T follicular helper cell (primary cell): ENCODE measurements at places on chromosomes 1 and 21.

GRCh38 chr1:84668185-84668584, 22.1 kb downstream of the SSX2IP start:
- no peak for DNase-seq

DNA sequence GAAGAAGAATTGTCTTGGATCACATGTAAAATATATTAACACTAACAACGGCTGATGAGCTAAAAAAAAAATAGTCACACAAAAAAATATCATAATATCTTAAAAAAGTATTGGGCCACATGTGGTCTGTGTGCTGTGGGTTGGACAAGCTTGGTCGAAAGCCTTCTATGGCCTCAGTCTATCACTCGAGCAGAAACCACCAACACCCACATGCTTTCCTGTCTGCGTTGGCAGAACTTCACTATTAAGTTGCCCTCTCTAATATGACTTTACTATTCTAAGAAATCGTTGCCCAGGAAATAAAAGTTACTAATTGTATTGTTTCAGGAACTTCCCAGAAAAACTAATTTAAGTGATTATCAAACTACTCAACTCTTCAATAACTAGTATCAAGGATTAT, 28.2 kb upstream of the ETS2 start:
- no peak for DNase-seq

- no peak for DNase-seq
Observed at GRCh38 chr1:65820983-65821382, 28.3 kb downstream of the PDE4B start.

DNA sequence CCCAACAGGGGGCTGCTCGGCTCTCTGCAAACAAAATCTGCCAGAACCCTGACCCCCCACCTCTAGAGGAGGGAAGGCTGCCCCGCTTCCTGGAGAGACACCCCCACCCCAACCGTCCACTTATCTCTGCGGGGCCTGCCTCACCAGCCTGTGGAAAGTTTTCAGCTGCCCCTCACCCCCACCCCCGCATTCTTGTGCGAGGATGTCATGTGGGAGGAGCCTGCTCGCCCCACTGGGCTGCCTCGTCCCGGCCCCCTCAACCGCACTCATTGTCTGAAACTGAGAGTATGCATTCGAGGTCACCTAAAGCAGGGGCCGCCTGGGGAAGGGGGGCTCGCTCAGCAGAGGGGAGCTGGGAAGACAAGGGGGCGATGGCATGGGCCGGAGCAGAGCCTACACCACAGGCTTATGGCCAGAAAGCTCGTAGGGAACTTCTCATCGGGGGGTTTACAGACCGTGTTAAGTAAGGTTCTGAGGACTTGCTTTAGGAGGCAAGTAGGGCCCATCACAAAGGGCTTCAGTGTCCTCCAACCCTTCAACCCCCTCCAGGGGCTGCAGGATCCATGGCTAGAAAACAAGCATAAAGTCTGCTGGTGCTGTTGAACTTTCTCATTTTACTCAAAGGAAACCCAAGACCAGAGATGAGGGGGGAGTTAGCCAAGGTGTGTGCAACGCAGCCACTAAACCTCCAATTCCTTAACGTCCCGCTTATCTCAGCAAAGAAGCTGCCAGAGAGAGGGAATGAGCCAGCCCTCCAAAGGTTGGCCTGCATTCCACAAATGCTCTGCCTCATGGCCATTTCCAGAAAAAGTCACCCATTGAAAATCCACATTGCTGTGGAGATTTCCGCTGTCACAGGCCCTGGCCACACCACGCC, 9.4 kb downstream of the EPHA2 start:
- no peak for DNase-seq

GRCh38 chr1:7479571-7479970, 291.5 kb upstream of the VAMP3 start:
- no peak for DNase-seq

DNA sequence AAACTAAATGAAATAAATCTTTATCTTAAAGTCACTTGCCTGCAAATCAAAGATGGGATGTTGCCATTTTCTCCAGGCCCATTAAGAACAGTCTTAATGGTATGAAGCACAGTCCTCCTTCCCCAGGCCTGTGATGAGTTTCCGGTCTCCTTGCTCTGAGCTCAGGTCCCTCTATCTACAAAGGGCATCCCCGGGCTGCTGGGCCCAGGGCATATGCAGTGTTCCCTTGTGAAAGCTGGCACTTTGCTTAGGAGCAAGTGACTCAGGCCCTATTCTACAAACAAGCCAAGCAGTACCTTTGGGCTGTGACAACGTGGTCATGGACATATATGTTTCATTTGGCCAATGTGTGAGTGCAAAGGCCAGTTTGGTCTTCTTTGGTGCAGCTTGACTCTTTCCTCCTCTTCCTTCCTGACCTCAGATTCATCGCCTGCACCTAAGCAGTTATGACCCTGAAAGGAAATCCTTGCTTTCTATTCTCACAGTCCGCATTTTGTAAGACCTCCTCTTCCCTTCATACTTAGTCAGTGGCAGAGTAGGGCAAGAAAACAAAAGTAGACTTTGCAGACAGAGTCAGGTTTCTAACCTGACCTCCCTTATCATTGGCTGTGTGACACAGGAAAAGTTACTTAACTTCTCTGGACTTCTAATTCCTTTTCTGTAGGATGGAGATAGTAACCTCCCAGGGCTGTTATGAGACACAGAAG, 109.5 kb downstream of the ERG start:
- DNase-seq, result no peak

DNA sequence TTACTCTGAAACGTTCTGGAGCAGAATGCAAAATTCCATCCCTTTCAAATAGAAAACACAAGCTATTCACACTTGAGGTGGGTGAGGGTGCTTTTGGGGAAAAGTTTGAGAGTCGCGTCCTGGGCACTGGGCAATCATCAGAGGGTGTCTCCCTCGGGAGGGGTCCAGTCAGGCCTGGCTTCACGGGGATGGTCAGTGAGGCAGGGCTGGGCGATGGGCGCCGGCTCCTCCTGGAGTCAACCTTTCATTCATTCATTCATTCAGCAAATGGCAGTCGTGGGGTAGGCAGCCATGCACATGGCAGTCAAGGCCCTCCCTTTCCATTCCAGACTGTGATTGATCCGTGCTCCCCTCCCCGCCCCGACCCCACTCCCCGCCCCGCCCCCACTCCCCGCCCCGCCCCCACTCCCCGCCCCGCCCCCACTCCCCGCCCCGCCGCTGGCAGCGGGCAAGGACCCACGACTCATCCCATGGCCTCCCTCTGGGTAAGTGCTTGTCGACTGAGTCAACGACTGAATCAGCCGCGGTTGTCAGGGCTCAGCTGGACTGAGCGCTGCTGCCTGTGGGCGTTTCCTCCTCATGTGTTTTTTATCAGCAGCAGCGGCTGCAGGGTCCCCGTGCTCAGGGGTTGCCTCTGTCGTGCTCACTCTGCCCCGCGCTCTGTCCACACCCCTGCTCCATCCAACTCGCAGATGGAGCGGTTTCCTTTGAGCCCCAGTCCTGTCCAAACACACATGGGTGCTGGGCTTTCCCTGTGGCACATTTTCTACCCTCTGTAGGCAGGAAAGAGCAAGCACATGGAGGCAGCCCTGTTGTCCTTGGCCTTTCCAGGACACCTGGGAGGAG, 12.5 kb upstream of the SPSB1 start:
- DNase-seq, result no peak

GRCh38 chr1:45796381-45796780, 7.0 kb upstream of the MAST2 start:
- no peak for DNase-seq

- DNase-seq, result no peak
Observed at GRCh38 chr21:43957128-43957571, 55.0 kb upstream of the TRAPPC10 start.

GRCh38 chr1:110672753-110673108, 2.0 kb downstream of the KCNA3 start:
- DNase-seq, result peak; percentile 27

GRCh38 chr21:23463365-23463764, 2143.9 kb downstream of the MRPL39 start:
- no peak for DNase-seq

DNA sequence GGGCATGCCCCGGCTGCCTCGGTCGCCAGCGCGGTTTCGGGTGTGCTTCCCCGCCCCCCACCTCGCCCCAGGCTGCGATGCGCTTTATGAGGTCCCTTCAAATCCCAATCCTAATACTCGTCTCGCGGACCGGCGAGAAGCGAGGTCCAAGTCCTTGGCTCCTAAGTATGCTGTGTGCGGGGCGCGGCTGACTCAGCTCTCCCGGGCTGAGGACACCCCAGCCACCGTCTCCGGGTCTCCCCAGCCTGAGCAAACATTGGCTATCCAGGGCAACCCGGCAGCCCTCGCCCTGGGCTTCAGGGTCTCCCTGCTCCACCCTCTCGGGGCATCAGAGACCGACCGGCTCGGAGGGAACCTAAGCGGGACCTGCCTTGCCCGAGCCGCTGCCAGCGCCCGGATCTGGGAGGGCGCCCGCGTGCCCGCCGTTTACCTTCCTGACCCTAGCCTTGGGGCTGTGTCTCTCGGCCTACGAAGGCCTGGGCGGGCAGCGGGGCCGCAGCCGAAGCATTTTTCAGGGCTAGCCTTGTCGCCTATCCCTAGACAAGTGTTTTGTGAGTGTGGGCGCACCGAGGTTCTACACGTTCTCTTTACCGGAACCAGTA, 1.2 kb downstream of the ITPKB start:
- no peak for DNase-seq

DNA sequence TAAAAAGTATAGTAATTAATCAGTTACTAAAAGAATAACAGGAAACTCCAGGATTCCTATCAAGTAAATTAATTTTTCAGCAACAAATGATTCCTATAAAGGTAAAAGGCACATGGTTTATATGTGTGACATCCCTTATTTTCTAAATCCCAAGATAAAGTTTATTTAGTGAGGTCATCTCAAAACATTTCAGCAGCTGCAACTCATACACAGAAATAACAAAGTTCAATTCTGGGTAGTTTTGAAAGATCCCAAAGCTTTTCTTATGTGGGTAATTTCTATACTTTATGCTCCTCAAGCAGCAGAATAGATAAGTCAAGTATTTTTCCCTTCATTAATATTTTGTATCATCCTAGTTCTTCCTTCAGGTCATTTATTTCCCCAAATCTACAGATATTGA, 117.7 kb downstream of the EIF4G3 start:
- no peak for DNase-seq

DNA sequence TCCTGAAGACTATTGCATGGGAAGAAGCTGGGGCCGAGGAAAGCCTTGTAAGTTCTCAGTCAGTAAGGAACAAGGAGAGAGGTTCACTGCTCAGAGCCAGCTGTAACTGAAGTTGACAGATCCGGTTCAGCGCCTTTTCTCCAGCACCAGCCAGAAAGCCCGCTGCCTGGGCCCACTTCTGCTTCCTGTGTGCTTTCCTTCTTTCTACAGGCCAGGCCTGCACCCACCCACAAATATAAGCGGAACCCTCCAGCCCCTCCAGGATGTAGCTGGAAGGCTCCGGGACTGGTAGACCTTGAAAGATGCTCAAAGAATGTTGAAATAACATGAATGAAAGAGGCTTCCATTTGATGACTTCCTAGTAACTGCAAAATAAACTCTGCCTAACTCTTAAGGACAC, 38.8 kb downstream of the PARP1 start:
- no peak for DNase-seq

- no peak for DNase-seq
Observed at GRCh38 chr1:164735315-164736052, 176.5 kb downstream of the PBX1 start.

DNA sequence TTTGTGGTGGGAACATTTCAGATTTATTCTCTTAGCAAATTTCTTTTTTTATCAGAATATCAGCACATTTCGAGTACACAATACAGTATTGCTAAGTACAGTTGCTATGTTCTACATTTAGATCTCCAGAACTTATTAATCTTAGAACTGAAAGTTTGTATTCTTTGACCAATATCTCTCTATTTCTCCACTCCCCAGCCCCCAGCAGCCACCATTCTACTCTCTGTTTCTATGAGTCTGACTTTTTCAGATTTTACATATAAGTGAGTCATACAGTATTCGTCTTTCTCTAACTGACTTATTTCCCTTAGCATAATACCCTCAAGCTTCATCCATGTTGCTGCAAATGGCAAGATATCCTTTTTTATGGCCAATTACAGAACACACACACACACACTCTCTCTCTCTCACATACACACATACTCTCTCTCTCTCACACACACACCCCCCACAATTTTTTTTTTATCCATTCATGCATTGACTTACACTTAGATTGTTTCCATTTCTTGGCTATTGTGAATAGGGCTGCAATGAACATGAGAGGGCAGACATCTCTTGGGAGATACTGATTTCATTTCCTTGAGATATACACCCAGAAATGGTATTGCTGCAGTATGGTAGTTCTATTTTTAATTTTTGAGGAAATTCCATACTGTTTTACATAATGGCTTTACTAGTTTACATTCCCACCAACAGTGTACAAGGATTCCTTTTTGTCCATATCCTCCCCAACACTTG, 15.7 kb downstream of the RPTN start:
- no peak for DNase-seq

GRCh38 chr21:37424396-37424795, 57.8 kb downstream of the DYRK1A start:
- DNase-seq, result no peak

DNA sequence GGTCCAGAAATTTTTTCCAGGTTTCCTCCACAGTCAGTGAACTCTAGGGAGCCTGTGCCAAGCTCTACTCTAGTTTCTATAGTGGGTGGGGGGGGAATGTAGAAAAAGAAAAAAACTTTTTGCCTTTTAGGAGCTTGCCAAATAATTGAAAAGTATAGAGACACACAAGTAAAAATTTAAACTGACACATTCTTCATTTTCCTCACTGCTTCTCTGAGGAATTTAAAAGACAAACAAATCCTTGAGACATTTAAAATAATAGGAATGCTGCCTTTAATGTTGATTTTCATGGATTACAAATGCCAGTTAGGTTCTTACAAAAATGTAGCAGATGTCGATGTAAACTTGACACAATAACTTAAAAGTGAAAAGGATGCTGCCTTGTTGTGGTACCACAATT, 241.9 kb downstream of the DNM3 start:
- no peak for DNase-seq

DNA sequence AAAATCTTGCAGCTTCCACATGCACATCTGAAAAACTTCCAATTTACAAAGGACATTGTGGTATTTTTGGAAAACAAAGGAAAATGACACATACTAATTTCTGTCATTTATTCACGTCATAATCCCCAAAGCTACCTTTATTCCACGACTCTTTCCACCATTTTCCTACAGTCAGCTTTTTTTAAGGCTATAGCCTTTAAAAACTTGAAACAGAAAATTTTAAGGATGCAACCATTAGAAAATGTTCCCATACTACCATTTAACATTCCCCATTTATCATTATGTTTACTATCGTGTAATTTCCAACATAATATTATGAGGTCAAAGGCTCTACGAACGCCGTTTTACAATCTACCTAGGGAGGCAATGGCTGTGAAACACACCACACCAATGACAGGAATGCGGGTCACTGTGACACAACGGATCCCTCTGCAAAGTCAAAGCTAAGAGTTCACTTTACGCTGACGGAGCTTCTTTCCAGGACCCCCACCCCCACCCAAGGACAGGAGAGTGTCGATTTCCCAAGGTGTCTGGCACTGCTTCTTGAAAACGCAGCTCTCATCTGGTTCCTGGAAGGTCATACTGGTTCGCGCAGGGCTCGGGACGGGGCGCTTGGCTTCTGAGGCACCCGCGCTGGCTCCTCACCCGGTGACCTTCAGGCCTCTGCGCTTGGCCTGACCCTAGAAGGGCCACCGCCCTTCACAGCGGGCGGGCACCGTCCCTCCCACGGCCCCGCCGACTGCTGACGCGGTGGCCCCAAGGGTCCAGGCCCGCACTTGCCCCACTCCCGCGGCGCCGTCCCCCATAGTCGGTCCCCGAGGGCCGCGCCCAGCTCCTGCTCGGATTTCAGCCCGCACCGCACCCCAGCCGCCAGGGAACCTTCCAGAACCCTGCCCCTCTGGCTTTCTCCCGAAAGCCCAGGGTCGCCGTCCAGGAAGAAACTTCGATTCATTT, 50.5 kb upstream of the ATF3 start:
- no peak for DNase-seq

GRCh38 chr1:69246710-69247109, 321.0 kb upstream of the LRRC7 start:
- DNase-seq, result no peak
